Hematopoietic multipotent progenitor cell treated with erythropoietin and hydrocortisone succinate and interleukin-3 and kit ligand, for 6 days (in vitro differentiated cells): ENCODE measurements at places on chromosomes 16 and 17.

GRCh38 chr16:47028767-47029377 is 55.4 kb upstream of the DNAJA2 start:
- DNase-seq = no peak

DNA sequence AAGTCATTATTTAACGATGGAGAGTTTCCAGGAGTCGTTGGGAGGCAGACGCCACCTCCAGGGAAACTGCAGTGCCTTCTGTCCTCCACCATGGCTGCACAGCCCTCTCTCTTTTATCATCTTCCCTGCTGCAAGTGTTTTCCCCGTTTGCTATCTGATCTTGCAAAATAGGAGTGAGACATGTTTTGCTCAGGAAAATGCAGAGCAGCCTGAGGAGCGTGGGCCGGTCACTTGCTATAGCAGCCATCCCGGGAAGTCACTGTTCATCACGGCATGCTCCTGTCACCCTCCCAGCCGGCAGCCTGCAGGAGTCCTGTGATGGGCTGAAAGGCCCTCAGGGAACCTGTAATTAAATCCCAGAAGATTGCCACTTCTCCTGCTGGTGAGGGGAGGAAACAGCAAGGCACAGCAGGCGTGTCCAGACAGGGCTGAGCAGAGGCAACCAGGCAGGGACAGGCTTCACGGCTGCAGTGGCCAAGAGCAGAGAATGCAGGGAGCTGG is 143.1 kb downstream of the GSG1L start:
- DNase-seq = peak; percentile 6

- no peak for DNase-seq
Observed at GRCh38 chr16:74742051-74742481, 32.6 kb downstream of the FA2H start.

DNA sequence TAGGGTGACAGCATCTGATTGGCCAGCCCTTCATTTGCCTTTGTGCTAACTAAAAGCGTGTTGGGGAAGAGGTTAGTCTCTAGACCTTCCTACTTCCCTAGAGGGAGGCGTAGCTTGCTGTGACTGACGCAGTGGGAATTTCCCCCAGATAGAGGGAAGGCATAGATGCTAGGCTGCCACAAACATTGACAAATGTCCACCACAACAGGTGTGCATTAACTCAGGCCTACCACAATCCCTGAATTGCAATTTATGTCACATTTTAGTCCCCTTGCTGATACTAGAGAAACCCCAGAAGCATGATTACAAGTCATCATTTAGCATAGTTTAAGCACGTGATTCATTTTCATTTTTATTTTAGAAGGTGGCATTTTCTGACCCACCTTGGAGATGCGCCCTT is 76.3 kb upstream of the WSB1 start:
- DNase-seq = no peak

GRCh38 chr17:54117452-54117851 is 294.7 kb downstream of the KIF2B start:
- no peak for DNase-seq

DNA sequence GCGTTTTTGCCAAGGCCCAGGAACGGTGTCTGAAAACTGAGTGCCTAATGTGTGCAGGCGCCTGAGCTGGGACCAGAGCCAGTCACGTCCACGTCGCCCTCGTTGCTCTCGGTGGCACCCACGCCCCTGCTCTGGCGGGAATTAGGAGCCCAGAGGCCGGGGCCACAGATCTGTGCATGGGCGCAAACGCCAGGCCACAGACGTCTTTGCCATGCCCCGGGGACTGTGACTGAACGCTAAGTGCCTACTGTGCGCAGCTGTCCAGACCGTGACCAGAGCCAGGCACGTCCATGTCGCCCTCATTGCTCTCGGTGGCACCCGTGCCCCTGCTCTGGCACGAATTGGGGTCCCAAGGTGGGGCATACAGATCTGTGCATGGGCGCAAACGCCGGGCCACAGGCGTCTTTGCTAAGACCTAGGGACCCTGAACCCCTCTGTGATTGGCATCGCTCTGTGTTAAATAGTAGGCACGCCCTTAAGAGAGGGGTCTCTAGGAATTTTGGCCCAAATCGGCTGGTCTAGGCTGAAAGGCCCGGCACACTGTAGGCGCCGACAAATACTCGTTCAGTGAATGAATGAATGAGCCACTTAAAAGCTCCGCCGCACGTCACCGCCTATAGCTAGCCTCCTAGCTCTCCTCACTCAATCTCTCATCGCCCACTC is 827 bp upstream of the UBALD1 start:
- no peak for DNase-seq

DNA sequence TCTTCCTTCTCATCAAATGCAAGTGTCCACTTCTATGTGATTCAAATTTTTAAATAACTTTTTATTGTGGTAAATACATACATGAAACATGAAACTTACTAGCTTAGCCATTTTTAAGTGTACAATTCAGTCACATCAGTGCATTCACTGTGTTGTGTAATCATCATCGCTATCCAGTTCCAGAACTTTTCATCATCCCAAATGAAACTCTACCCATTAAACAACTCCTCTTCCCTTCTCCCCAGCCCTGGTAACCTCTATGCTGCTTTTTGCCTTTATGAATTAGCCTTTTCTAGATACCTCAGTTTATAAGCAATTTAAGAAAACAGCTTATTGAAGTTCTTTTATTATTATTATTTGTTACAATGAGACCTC is 41.1 kb upstream of the IL34 start:
- DNase-seq = no peak

DNA sequence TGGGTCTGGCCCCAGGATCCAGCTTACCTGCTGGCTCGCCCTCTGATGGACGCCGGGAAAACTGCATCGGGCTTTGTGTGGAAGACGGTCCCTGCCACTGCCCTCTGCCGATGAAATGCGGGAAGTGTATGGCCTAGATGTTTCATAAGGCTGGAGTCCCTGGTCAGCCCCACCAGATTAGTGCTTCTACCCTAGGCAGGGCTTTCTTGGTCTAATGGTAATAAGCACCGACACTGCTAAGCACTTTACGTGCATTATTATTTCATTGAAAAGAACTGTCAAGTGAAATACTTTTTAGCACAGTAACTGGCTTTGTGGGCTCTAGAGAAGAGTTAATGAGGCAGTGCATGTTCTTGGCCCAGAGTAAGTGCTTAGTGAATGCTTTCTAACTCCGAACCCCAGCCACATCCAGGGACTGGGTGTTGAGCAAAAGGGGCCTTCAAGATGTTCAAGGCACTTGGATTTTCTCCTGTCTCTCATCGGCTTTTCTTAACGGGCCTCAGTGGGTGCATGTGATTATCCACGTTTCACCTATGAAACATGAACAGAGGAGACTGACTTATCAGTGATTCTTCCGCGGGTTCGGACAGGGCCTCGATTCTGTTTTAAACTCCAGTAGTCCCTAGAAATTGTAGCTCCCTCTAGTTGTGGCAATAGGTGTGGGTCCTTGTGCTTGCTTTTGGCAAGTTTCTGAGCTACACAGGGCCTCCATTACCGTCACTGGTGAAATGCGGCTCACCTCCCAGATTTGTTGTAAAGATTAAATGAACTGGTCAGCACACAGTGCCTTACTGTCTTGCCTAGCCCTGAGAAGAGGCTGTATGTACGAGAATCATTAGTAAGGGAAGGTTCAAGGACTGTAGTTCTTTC is 6.6 kb downstream of the TRAF4 start:
- DNase-seq = peak; percentile 97

DNA sequence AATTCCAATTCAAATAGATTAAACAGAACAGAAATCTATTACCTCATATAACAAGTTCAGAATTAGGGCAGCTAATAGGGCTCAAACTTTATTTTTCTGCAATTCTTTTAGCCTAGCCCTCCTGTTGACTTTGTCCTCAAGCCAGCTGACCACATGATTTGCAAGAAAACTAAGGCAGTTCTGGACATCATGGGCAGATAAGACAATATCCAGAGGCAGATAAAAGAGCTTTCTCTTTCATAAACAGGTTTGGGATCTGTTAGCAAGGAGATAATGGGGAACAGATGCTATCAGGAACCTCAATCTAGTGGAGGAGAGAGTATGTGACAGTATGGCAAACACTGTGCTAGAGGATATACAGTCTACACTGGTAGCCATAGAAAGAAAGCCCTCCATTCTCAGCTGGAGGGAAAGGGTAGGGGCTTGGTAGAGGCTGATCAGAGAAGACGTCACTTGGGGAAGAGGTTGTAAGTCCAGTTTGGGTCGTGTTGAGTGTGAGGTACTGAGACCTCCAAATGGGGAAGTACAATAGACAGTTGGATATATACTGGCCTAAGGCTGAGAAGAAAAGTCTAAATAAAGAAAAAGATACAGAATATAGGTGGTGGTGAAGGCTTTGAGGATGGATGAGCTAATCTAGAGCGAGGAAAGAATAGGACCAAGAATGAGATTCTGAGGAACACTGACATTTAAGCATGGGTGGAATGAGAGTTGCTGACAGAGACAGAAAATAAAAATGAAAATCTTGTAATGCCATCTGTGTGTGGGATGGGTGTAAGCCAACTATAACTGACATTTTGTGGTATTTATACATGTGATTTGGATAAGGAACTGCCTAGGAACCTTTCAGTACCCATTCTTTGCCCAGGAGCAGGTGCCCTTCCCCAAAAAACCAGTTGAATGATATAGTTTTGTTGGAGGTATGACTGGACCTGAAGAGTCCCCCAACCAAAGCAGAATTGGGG is 67.4 kb downstream of the CYB561 start:
- peak; percentile 90 for DNase-seq

DNA sequence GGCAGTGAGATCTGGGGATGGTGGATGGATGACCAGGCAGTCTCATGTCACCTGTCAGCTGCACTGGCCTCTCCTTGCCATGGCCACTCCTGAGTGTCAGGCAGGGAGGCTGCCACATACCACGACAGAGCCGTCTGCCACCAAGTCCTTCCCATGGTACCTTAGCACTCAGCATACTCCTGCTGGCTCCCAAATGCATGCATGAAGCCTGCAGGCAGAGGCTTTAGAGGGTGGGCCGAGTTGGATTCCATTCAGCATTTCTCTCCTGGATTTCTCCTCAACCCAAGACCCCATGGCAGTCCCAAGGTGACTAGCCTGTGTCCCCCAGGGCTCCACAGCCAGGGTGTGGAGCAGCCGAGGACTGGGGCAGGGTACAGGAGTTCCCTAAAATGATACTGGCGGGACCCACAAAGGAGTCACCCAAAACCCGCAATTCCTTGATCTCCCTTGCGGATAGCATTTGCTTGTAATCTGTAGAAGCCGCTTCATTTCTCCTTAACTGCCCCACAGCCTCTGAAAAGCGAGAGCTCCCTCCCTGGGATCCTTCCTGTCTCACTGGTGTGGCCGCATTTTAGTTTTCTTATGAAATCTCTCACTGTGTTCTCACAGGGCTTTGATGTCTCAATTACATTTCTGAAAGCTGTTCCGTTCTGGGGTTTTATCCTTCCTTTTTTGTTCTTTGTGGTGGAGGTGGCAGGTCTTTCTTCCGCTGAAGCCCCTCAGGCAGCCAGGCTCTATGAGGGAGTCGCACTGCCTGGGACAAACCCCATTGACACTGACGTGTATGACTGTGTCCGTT is 141.4 kb downstream of the SOCS1 start:
- DNase-seq = peak; percentile 46

- DNase-seq = no peak
Observed at GRCh38 chr16:35377142-35377541, 1917.7 kb downstream of the TP53TG3F start.

- DNase-seq = no peak
Observed at GRCh38 chr16:54403580-54403979, 117.0 kb upstream of the IRX3 start.

DNA sequence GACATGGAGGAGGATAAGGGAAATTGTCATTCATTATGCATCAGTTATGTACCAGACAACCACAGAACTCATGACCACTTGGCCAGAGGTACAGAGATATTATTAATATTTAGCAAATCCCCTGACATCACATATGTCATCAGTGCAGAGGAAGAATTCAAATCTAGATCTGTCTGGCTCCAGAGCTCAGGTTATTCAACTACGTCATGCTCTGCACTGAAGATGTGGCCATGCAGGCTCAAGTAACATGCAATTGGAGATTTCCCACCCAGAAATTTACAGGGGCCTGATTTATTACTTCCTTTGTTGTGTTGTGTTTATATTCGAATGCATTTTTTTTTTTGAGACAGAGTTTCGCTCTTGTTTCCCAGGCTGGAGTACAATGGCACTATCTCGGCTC is 224.3 kb downstream of the HS3ST4 start:
- no peak for DNase-seq

DNA sequence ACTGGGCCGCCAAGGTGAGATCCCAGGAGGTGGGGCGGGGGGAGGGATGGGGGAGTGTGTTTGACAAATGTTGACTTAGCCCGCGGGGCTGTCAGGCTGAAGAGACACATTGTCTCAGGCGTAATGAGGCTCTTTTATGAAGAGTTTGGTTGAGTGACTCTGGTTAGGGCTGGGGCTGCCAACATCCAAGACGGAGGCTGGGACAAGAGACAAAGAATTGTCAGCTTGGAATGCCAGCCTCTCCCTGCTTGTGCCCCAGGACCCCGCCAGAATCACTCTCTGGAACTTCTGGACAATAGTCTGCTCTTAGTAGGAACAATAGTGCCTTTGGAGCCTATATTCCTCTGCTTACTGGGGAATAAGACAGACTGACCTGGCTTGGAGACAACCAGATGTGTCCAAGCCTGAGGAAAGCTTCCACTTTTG is 24.0 kb downstream of the PCTP start:
- no peak for DNase-seq

- DNase-seq = no peak
Observed at GRCh38 chr17:55332296-55333041, 67.7 kb downstream of the HLF start.

DNA sequence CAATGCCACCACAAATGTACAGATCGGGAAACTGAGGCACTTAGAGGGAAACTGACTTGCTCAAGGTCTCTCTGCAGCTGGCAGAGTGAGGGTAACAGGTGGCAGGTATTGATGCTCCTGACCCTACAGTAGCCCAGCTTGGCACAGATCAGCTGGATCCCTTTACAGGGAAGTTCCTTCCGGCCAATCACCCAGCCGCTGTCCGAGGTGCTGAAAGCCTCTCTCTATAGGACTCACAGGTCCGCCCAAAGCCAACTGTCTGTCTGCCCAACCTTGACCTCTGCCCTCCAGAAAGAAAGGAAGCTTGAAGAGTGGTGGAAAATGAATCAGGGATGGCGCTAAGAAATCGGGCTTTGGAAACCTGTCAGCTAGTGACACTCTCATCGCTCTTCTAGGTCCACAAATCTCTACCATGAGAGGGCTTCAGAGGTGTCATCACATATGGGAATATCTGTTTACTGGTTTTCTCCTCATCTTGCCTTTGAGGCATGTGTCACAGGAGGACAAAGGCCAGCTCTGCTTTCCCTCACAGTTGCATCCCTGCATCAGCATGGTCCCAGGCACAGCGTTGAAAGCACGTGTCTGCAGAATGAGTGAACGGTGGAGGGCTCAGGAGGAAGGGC is 246.2 kb downstream of the KATNIP start:
- DNase-seq = peak; percentile 83

- peak; percentile 45 for DNase-seq
Observed at GRCh38 chr16:87344931-87345631, 27.9 kb upstream of the C16orf95 start.
